Activated effector memory CD4-positive, alpha-beta T cell treated with Interleukin-2 at 50 U/mL for 16 hours (primary cell): ENCODE measurements at places on chromosomes 6 and 20.

DNA sequence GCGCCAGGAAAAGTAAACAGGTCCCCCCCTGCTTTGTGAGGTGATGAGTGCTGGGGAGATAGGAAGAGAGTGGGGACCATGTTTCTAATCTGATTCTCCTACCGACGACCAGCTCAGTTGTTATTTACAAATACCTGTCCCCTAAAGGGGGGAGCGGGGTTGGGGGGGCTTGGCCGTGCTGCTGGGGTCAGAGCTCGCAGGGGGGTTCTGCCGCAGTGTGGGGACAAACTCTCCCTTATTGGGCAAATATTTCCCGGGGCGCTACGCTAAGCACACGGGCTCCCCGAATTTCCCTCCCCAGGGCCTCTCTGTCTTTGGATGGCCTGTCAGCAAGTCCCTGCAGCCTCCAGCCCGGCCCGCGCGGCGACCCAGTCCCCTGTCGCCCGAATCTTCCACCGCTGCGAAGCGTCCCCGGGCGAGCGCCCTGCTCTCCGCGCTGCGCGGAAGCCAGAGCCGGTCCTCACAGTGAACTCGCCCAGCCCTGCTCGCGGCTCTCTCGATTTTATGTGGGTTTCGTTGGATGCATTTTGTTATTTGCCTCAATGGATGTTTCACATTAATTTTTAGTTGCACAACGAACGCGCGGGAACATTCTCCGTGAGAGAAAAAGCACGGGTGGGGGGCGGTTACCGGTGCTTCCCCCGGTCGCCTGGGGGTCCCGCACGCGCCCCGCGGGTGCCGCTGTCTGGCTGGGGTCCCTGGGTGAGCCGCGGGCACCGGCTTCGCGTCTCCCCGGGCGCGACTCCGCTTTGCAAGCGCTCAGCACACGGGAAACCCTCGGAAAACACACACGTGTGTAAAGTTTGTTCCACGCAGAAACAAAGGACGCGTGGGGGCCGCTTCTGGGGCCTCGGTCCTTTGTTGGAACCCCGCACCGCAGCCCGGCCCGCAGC lies 1.5 kb upstream of the STX16 start:
- DNase-seq = peak; percentile 26

GRCh38 chr6:139903411-139904157 lies 529.1 kb upstream of the CITED2 start:
- DNase-seq = no peak

DNA sequence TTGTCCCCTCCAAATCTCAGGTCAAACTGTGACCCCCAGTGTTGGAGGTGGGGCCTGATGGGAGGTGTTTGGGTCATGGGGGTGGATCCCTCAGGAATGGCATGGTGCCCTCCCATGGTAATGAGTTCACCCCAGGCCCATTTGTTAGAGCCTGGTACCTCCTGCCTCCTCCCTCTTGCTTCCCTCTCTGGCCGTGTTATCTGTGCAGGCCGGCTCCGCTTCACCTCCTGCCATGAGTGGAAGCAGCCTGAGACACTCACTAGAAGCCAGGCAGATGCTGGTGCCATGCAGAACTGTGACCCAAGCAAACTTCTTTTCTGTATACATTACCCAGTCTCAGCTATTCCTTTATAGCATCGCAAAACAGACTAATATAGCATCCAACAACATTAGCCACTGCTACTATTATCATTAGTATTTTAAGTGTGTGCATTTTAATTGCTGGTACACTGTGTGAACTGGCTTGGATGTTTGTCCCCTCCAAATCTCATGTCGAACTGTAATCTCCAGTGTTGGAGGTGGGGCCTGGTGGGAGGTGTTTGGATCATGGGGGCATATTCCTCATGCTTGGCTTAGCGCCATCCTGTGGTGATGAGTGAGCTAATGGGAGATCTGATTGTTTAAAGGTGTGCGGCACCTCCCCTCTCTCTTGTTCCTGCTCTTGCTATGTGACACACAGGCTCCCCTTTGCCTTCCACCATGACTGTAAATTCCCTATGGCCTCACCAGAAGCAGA lies 12.2 kb upstream of the OSER1 start:
- DNase-seq = no peak

DNA sequence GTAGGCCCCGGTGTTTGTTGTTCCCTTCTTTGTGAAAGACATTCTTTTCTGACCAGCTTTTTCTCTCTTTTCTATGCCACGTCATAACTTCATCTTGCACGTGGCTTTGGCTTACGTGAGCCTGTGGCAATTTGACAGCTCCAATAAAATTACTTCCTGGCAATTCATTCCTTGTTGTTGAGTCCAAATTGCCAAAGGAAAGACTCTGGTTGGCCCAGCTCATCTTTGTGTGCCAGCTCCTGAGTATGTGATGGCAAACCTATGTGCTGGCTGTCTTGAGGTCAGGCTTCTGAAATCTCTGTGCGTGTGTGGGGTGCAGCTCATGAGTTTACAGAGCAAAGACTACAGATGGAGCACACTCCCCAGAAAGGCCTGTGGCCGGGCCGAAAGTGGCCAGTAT lies 272.5 kb upstream of the SGK1 start:
- DNase-seq = no peak

GRCh38 chr20:32606107-32606506 lies 21.0 kb upstream of the NOL4L start:
- DNase-seq = no peak

- DNase-seq = no peak
These were observed 1.5 kb upstream of the MDFI start for GRCh38 chr6:41636833-41637193.

- no peak for DNase-seq
These were observed 45.5 kb upstream of the THEMIS start for GRCh38 chr6:127946388-127946787.

- no peak for DNase-seq
These were observed 715.6 kb downstream of the QKI start for GRCh38 chr6:164130151-164130550.

GRCh38 chr20:25529295-25529951 lies 55.9 kb downstream of the NINL start:
- DNase-seq = no peak

DNA sequence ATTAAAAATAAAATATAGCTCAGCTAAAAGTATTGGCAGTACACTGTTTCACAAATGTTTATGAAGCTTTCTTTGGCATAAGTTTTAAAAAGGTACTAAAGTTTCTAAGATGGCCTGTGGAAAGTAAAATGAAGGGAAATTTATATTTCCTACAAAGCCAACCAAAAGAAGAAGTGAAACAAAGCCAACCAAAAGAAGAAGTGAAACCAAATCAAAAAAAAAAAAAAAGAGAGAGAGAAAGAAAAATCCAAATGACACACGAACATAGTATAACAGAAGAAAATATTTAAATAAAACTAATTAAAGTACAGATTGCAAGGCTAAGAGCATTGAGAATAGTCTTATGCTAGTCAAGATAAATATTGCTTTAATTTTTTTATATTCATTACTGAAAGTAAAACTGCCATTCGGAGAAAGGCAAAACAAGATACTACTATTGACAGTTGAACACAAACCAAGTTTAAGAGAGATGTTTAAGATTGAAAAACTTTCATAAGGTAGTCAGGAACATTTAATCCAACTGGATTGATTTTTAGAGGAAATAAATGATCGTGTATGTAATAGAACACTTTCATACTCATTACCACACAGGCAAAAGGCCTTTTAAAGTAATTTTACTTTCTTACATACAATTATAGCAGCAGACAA lies 12.8 kb upstream of the KHDRBS2 start:
- no peak for DNase-seq

DNA sequence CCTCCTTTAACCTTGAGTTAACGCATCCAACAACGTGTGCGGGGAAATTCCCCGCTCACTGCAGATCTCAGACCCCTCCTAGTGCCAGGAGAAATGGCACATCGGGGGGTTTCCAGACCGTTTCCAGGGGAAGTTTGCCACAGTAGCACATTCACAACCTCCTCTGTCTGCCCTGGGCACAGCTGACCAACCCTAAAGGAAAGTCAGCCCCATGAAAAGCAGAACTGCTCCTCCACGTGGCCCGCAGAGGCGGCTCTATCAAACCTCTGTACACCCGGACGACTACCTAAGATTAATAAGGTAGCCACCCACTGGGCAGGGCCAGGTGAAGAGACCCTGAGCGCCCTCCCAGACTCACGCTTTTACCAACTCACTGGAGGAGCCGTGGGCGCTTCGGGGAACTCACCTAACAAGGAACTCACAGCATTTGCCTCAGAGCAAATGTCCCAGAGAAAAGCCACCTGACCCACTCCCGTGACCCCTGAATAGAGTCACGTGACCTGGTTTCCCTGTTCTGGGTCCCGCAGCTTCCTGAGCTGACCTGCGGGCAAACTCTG lies 93.1 kb downstream of the PRND start:
- DNase-seq = peak; percentile 46

GRCh38 chr6:38179300-38179699 lies 359.8 kb downstream of the ZFAND3 start:
- DNase-seq = no peak

DNA sequence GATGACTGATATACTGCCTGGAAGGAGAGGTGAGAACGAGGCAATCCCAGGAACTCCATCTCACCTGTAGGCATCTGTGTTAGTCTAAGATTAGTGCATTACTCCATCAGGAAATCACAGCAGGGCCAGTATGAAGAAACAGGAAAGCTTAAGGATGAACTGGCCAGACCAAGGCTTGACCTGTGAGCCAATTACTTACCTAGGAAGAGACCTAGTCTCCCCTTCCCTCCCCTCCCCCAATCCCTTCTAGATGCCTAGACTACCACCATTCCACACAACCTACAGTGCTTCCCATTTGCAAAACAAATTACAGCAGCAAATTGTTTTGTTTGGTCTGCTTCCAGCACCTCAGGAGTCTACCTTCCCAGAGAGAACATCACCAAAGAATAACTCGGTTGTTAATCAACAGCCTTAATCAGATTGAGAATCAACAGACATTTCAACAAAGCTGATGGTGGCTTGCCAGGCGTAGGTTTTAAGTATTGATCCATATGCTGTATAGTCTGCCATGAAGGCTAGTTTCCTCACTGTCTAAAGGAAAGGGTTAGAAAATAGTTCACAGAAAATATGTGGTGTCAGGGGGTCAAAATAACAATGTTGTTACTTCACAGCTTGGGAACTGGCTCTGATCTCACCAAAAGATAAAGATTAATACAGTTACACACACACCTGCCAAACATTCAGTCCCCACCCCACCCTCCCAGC lies 10.1 kb downstream of the PKHD1 start:
- no peak for DNase-seq

DNA sequence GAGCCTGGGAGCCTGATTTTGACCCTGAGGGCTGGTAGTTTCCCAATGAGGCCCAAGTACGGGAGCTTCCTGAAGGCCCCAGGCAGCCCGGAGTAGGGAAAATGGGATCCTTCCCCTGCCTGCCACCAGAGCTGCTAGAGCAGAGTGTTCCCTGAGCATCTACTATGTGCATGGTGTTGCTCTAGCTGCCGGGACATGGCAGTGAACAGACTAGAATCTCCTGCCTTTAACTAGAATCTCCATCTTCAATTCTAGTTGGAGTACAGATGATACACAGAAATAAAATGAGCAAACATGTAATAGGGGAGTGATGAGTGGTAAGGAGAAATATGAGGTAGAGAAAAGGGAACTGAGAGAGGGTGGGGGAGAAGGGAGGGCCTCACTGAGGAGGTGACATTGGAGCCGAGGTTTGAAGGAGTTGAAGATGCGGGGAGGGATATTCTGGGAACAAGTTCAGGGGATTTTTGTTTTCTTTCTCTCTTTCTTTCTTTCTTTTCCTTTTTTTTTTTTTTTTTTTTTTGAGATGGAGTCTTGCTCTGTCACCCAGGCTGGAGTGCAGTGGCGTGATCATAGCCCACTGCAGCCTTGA lies 18.5 kb downstream of the VSTM2L start:
- DNase-seq = no peak

DNA sequence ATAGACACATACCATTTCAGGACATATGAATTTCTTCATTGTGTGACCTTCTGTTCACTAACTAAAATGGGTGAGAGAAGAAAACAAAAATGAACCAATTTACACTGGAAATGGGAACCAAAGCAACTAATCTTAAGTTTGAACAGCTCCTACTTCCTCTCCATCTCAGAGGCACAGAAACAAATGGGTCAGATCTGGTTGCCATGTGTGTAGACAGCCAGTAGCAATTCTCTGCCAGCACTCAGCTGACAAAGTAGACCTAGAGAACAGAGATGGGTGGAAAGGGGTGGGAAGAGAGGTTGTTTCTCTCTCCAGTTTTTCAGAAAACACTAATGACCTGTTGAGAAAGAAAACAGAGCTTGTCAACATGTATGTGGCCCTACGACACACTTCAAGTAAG lies 14.3 kb upstream of the POPDC3 start:
- DNase-seq = no peak

- no peak for DNase-seq
These were observed 148.5 kb downstream of the ELOVL4 start for GRCh38 chr6:79798841-79799240.

DNA sequence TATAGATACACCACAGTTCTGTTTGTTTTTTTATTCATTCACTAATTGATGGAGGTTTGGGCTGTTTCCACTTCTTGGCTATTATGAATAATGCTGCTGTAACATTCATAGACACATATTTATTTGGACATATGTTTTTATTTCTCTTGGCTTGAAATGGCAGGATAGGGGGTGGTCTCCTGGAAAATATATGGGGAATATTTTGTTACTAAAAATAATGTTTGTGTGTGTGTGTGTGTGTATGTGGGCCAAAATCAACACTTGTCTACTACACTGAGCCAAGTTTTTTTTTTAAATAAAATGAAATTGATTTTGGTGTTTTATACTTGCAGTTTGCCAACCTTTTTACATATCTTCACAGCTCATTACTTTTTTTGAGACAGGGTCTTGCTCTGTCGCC lies 264.4 kb upstream of the SULF2 start:
- DNase-seq = no peak

DNA sequence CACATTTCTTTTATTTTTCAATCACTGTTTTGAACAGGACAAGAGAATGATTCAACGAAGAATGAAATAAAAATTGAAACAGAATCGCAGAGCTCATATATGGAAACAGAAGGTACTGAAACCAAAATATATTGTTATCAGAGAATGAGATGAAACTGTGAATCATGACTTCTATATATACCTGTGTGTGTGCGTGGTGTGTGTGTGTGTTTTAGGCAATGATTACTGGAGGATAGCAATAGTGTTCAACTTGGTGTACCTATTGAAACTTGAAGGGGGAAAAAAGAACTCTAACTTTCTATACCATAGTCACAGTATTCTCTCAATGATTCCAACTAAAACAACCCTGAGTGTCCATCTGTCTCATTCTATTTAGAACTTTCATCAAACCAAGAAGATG lies 586.6 kb downstream of the KIF16B start:
- DNase-seq = no peak

- no peak for DNase-seq
These were observed 293.8 kb downstream of the RFPL4B start for GRCh38 chr6:112640891-112641290.

GRCh38 chr6:111263837-111264236 lies 176.5 kb downstream of the SLC16A10 start:
- DNase-seq = no peak

- peak; percentile 32 for DNase-seq
These were observed 129.9 kb downstream of the LPA start for GRCh38 chr6:160534050-160534696.
